ENCODE measurements at places on chromosomes 7 and 10. TPM values are rescaled to one million over a fixed set of nuclear protein-coding genes. Genes with fewer than 3 reads are reported as not detected.

DNA sequence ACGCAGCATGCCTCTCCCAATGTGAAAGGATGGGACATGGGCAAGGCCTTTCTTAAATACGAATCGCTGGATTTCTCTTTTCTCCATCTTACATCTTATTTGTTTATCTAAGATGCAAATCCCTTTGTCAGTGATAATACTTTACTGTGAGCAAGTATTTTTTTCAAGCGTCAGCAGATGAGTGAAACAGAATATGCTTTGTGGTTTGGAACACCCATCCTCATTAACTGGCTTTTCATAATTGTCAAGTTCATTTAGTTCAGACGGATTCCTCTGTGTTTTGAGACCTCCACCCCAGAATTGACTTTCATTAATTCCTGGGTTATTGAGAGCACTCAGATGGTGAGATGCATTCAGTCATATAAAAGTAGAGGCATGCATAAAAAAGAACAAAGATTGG is 149.8 kb downstream of the NSUN6 start:
- DNase-seq = no peak

The TAS2R4 gene
- 0.66 TPM for total RNA-seq

DNA sequence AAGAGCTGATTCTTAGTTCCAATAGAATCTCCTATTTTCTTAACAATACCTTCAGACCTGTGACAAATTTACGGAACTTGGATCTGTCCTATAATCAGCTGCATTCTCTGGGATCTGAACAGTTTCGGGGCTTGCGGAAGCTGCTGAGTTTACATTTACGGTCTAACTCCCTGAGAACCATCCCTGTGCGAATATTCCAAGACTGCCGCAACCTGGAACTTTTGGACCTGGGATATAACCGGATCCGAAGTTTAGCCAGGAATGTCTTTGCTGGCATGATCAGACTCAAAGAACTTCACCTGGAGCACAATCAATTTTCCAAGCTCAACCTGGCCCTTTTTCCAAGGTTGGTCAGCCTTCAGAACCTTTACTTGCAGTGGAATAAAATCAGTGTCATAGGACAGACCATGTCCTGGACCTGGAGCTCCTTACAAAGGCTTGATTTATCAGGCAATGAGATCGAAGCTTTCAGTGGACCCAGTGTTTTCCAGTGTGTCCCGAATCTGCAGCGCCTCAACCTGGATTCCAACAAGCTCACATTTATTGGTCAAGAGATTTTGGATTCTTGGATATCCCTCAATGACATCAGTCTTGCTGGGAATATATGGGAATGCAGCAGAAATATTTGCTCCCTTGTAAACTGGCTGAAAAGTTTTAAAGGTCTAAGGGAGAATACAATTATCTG is 1.6 kb downstream of the LRRTM3 start:
- no peak for DNase-seq

GRCh38 chr7:41750661-41751540 is 48.0 kb upstream of the INHBA start:
- no peak for DNase-seq

The GIMAP2 gene
- total RNA-seq = not detected

The PNLIPRP3 gene
- total RNA-seq = not detected

DNA sequence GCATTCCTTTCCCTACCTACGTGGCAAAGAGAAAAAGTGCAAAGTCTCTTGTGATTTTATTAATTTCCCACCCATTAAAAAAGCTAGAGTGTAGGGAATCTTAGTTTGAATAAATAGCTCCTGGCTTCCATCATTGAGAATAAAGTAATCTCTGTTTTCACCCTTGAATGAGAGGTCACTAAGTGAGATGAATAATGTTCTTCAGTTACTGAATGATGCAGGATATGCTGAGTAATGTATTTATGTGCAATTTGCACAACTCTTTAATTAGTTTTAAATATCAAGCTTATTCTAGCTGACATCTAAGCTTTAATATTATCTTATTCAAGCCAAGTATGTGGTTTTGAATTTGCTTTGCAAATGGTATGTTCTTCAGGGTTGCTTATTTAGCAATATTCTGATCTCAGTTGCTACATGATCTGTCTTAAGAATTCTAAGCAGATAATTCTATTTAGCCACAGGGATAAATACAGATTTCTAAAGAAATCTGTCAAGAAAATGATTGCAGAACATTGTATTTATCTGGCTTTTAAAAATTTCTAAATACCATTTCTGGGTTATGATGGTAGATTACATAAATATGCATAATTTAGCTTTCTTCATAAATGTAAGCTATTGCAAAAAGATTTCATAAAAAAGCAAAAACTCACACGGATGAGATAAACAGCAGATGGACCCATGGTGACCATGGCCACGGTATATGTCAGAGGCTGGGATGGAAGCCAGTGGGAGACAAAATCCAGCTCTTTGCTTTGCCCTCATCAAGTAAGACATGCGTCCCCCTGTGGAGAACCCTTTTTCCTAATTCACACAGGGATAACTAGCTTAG is 141.0 kb downstream of the MACC1 start:
- no peak for DNase-seq

- no peak for DNase-seq
These were observed 59.8 kb upstream of the TES start for GRCh38 chr7:116150588-116150987.

The CLCN1 gene
- 0.13 TPM for total RNA-seq
